Esophagus squamous epithelium (tissue), 5 donors: ENCODE measurements at places on chromosomes 7 and 10.

GRCh38 chr7:42483886-42484285 is 246.9 kb upstream of the GLI3 start:
- no peak for DNase-seq

- DNase-seq = no peak
These were observed 811 bp downstream of the RGS10 start for GRCh38 chr10:119541459-119542356.

GRCh38 chr7:111264981-111265380 is 174.1 kb downstream of the LRRN3 start:
- DNase-seq = no peak

DNA sequence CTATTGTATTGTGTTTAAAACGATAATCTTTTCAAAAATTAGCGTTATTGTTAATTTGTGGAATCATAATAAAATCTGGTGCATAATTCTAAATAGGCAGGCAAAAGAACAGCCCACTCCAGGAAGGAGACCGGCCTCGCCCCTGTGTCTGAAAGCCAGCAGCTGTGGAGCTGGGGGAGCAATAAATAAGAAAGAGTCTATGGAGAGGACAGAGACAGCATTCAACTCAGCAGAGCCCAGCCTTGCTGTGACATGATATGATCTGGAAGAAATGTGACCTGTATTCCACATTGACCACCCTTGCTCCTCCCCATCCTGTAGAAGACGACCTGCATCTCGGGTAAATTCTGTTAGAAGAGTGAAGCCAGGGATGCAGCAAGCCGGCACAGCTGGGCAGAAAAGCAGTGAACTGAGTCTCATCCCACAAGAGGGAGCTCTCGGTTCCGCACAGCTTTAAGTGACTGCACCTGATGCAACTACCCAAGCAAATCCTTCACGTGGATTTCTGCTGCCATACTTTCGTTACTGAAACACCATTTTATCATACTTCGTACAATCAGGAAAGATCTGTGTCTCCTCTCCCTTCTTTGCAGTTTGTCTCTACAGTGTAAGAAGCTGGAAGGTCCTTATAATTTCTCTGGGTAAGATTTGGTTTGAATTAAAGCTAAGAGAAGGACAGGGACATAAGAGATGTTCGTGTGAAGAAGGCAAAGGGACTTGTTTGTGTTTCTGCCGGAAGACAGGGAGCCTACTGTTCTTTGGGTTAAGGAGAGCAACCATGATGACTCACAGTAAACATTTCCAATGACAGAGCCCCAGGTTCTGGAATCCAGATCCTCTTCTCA is 427.1 kb downstream of the GPAM start:
- DNase-seq = no peak

DNA sequence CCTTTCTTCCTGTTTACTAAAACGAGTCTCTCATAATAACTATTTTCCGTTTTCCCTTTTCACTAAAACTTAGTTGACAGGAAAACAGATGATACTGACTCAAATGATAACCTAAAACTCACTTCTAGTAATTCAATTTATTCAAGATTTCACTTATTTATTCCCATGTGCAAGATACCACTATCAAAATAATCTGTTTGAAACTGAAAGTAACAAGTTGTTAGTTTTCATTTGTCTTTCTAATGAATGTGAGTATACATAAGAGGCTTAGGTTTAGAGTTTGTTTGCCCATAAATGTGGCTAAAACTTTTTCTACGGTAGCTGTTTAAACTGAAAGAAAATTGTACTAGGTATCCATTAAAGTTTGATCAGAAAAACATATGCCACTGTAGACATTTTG is 314.9 kb upstream of the STEAP1 start:
- no peak for DNase-seq

DNA sequence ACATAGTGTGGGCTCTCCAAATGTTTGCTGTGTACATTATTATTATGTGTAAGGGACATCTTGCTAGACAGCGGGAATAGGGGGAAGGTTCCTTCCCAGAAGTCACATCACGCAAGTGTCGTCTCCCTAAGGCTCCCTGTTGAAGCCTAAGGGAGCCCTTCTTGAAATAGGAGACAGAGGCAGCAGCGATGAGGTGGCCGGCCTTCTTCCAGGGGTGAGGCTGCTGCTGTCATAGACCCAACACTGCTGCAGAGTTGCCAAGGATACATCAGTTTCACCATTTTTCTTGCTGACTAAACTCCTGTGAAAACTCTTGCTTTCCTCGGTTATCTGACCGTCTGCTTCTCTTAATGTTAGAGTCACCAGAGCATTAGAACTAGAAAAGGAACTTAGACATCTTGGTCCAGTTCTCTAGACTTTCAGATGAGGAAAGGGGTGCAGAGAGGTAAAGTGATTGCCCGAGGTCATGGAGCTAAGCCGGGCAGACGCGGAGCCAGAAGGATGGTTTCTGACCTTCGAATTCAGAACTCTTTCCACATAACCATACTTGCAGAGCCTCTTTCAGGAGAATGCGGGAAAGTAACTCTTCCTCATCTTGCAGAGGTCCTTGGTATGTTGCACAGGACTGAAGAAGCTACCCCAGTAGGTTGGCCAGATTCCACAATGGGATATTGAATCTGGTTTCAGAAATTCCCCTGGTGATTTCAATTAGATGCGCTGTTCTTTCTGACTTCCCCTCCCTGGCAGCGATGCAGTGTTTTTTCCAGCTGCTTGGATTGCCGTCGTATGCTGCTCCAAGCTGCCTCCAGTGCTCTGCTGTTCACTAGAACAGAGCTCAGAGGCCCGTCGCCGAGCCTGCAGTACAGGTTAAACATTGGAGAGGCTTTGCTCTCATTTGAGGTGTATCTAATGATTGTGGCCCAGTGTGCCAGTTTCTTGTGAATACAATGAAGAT is 217.1 kb downstream of the CAMK1D start:
- DNase-seq = no peak

DNA sequence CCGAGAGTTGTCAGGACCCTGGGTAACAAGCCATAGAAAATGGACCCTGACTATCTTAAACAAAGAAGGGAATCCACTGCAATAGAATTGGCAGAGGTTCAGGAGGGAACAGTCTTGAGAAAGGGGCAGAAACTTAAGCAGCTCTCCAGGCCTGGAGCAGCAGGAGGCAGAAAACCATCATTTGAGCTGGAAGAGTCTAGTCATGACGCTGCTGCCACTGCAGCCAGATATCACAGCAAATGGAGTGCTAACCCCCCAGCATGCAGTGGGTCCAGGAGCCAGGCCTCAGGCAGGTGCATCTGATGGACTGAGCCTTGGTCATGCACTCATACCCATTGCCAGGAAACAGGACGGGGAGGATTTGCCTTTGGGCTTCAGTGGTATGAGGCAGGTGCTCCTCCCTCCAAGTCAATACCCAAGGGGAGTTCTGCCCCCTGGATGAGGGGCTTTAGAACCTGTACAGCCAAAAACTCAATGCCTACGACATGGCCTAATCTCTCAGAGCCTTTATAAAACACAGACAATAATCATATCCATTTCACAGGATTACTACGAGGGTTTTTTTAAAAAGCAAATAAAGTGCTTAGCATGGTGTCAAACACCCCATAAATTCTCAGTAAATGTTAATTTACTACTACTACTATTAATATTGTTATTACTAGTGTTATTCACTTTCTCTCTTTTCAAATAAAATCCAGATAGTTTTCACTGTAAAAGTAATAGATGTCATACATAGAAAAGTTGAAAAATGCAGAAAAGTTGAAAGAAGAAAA is 30.7 kb downstream of the DUSP5 start:
- no peak for DNase-seq

GRCh38 chr7:96075510-96076349 is 246.2 kb downstream of the SLC25A13 start:
- no peak for DNase-seq

DNA sequence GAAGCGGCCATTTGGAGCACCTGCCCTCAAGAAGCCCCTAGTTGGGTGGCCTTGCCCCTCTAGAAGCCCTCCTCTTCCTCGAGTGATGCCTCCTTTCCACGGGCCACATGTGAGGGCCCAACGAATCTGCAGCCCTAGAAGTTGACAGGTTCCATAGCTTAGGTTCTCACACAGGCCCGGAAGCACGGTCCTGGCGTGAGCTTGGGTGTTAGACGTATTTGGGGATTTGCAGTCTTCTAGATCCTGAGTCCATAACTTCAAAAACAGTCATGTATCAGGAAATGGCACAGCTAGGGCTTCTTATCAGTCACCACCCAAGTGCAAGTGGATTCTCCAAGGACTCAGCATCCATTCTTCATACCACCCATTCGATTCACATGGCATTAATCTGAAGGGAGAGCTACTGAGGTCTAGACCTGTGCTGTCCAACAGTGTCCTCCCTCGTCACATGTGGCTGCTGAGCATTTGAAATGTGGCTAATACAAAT is 477 bp upstream of the FBXW4 start:
- no peak for DNase-seq

DNA sequence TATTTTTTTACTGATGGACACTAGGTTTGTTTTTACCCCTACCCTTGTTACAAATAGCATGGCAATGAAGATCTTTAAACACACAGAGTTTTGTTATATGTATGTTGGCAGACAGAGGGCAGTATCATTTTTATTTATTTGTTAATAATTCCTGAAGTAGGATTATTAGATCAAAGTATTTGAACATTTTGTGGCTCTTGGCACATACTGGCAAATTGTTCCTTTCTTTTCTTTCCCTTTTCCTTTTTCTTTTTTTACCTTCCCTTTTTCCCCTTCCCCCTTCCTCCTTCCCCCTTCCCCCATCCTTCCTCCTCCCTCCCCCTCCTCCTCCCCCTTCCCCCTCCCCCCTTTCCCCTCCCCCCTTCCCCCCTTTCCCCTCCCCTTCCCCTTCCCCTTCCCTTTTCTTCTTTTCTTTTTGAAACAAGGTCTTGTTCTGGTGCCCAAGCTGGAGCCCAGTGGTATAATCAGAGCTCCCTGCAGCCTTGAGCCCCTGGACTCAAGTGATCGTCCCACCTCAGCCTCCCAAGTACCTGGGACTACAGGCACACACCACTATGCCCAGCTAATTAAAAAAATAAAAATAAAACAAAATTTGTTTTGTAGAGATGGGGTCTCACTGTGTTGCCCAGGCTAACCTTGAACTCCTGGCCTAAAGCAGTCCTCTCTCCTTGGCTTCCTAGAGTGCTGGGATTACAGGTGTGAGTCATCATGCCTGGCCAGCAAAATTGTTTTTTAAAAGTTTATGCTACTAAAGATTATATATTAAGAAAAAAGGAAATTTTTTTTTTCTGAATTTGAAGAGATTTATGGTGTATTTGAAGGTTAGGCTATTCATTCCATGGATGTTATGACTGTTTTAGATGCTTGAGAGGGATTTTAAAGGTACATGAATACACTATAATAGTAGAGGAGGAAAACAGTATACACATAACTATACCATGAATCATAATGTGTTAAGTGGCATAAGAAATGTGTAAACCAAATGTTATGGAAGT is 39.3 kb downstream of the SEPTIN7 start:
- no peak for DNase-seq

GRCh38 chr7:159040912-159041711 is 103.6 kb downstream of the VIPR2 start:
- no peak for DNase-seq

DNA sequence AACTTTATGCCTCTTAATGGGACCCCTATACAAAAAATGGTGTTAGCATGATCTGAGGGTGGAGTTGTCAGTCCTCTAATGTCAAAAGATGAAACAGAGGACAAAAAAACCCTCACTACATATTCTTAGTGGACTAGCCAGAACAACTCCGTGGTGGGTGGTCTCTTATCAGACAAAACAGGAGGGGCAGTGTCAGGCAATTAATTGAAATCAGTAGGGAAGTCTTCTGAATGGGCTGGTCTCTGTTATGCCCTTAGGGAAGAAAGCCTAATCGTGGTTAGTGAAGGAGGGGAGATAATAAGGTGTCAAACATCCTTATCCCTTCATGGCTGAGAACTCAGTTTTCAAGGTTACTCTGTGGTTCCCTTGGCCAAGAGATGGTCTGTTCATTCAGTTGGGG is 909.4 kb downstream of the GRID1 start:
- no peak for DNase-seq

DNA sequence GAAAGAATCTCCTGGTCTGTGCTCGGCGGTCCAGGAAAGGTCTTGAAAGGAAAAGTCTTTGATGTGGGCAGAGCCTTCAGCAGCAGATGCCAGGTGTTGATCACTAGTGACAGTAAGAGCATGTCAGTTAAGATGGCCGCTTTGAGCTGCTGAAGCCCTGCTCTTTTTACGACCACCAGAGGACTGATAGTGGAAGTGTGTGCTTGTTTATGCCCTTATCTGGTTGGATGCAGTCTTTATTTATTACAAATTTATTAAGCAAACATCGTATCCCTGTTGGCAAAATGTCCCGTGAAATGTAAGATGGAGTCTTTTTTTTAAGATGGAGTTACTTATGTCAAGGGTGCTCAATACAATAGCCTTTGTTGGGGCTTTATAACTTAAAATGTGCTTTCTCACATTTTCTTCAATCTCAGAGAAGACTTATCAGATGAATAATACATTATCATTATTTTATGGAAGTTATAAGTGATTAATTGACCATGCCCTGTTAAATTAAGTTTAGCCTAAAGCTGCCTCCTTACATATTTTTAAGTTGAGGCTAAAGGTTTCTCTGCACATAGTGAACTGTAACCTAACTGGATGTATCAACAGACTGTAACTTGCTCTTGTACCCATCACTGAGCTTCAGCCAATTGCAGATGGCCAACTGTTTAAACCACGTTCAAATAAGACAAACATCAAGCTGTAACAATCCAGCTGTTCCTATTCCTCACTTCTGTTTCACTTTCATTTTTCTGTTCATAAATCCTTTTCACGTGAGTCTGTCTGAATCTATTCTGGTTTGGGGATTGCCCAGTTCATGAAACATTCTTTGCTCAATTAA is 97.4 kb upstream of the PIK3CG start:
- DNase-seq = no peak

DNA sequence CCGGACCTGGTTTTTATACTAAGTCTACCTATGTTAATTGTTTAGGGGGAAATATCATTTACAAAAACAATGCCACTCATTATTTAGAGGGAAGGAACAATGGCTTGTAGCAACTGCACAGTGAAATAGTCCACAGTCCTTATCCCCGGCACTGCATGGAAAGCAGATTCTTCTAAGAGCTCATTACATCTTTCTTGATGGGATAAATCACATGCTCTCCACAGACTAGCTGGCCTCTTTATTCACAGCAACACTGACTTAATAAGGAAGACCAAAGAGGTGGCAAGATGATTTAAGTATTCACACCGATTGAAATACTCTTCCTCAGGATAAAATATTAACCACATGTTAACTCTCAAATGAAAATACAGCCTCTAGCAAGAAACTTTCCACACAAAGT is 349.4 kb downstream of the PARD3 start:
- no peak for DNase-seq
